ENCODE measurements at places on chromosomes 2 and 18.

GRCh38 chr2:170298115-170298514, 120.2 kb downstream of the MYO3B start:
- DNase-seq: no peak

- DNase-seq: no peak
Observed at GRCh38 chr2:219018286-219018685, 23.0 kb downstream of the CFAP65 start.

DNA sequence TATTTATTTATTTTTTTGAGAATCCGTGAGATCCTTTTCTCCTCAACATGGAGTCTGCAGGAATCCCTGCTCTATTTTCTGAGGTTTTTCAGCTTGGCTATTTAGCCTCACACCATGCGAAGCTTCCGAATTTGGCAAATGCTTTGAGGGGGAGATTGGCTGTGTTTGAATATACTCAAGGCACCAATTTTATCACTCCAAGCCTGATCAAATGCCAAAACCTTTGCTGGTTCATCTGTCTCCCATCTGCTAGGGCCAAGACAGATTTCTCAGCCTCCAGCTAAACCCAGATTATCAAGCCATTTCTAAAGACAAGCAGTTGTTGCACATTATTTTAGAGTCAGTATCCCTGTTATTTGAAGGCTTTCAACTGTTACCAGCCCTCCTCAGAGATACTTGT, 295.7 kb downstream of the XIRP2 start:
- no peak for DNase-seq

DNA sequence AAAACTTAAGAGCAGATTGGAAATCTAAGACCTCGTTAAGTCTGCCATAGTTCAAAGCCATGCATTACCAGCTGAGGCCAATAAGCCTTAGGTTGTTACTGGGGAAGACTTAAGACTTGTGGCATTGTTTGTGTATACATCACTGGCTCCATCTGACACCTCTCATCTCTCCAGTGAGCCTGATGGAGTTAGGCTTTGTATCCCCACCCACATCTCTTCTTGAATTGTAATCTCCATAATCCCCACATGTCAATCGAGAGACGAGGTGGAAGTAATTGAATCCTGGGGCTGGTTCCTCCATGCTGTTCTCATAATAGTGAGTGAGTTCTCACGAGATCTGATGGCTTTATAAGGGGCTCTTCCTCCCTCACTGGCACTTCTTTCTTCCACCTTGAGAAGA, 404.6 kb downstream of the ARHGAP15 start:
- DNase-seq: no peak

DNA sequence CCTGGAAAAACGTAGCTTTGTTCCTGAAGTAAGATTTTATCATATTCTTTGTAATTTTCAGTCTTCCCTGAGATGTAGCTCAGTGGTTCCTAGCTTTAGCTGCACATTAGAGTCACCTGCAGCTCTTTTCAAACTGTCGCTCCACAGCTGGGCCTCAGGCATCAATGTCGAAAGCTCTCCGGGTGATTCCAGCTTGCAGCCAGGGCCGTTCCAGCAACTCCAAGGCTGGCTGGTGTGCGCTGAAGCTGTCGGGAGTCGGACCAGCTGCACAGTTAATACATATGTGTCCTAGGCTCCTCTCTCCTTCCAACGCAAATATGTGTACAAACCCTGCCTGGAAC, 609 bp upstream of the ZNF2 start:
- DNase-seq: no peak

DNA sequence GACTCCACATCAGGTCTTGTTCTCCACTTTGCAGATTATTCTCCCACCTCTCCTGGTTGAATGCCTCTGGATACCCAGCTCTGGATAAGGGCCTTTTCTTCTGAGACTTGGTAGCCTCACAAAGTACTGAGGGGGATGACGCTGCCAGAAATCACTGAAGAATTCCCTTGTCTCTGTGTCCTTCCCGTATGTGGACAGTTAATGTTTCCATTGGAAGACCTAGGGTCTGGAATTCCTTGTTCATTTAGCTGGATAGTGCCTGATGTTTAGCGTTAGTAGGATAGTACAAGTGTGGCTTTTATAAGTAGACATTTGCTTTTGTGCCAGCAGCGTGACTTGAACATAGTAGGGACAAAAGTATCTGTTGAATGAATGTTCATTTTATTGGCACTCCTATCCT, 76.9 kb downstream of the CLHC1 start:
- no peak for DNase-seq

- DNase-seq: no peak
Observed at GRCh38 chr18:40004246-40004645, 1950.8 kb upstream of the PIK3C3 start.

- DNase-seq: no peak
Observed at GRCh38 chr2:126253669-126254068, 402.3 kb upstream of the GYPC start.

DNA sequence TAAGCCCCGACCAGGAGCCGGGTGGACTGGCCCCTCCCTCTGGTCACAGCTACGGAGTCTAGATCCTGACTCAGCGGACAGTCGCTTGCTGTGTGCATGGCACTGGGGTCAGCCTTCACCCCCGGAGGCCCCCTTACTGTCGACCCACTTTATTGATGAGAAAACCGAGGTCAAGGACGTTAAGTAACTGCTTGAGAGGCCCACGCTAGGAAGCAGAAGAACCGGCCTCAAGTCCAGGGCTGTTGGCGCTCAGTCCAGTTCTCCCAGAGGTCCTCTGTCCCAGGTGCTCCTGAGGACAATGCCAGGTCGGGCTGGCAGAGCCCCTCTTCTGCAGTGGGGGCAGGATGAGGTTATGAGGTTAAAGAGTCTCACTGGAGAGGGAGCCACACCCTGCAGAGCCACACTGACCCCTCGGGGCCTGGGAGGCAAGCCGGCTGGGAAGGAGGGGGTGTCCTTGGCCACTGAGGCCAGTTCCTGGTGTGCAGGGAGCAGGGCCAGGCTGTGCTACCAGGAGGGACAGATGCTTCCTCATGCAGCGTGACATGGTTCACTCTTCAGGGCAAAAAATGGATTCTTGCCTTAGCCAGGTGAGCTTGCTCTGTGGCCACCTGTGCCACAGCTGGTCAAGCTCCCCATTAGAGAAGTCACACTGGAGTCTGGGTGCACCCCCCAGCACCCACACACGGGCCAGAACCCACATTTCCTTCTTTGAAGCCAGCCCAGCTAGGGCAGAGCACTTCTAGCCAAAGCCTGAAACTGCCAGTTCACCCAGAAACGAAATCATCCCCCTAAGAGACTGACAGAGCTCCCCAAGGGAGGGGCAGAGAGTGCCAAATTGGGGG, 47.3 kb upstream of the HPCAL1 start:
- no peak for DNase-seq

- DNase-seq: no peak
Observed at GRCh38 chr2:234967870-234968208, 16.0 kb downstream of the SH3BP4 start.

GRCh38 chr2:25650256-25650655, 23.1 kb downstream of the DTNB start:
- no peak for DNase-seq

GRCh38 chr2:108959401-108959800, 29.6 kb downstream of the EDAR start:
- no peak for DNase-seq

- DNase-seq: no peak
Observed at GRCh38 chr2:204950695-204951346, 405.5 kb downstream of the PARD3B start.

- no peak for DNase-seq
Observed at GRCh38 chr18:49100226-49100968, 149.6 kb upstream of the SMAD7 start.

GRCh38 chr2:127164761-127165538, 55.1 kb downstream of the CYP27C1 start:
- DNase-seq: no peak

DNA sequence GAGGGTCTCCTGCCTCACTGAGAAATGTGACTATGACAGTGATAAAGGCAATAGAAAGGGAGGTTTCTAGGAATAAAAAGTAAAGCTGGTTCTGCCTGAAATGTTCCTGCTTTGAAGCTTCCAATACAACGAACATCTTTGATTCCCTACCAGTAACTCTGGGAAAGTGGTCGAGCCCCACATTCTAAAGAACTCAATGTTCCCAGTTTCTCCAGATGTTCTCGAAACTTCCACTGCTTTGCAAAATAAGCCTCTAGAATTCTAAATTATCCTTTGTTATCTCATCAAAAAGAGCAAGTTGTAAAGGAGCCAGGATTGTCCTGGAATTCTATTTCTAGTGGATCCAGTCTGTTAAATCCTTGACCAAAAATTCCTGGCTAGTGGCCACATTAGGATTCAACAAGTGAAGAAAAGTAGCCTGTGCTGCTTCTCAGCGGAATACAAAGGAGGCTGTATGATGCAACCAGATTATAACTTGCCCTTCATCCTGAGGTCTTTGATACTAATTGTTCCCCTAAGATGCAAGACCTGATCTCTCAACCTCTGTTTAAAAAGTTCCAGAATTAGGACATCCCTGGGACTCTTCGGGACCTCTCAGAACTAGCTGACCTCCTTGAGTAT, 8.4 kb downstream of the SCN7A start:
- DNase-seq: no peak

DNA sequence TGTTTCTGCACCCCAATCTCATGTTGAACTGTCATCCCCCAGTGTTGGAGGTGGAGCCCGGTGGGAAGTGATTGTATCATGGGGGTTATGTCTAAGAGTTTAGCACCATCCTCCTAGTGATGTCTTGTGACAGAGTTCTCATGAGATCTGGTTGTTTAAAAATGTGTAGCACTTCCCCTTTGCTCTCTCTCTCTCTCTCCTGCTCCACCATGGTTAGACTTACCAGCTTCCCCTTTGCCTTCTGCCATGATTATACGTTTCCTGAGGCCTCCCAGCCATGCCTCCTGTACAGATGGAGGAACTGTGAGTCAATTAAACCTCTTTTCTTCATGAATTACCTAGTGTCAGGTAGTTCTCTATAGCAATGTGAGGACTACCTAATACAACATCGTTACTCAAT, 396.9 kb upstream of the LRATD1 start:
- DNase-seq: no peak

DNA sequence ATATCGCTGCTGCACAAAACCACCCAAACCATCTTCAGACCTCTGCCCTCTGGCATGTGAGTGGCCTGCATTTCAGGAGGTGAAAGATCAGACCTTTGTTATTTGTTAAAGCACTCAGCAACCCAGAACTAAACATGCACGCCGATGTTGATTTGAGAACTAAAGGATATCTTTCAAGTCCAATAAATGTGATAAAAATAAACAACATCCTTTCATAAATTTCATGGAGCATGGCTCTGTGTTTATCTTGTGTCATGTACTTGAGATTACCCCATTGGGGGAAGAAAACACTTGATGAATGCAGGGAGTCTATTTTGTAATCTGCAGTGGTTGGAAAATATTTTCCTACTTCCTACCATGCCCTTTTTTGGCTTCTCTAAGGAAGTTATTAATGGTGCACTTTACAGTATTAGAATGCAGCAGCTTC, 70.8 kb upstream of the GATA6 start:
- DNase-seq: no peak

DNA sequence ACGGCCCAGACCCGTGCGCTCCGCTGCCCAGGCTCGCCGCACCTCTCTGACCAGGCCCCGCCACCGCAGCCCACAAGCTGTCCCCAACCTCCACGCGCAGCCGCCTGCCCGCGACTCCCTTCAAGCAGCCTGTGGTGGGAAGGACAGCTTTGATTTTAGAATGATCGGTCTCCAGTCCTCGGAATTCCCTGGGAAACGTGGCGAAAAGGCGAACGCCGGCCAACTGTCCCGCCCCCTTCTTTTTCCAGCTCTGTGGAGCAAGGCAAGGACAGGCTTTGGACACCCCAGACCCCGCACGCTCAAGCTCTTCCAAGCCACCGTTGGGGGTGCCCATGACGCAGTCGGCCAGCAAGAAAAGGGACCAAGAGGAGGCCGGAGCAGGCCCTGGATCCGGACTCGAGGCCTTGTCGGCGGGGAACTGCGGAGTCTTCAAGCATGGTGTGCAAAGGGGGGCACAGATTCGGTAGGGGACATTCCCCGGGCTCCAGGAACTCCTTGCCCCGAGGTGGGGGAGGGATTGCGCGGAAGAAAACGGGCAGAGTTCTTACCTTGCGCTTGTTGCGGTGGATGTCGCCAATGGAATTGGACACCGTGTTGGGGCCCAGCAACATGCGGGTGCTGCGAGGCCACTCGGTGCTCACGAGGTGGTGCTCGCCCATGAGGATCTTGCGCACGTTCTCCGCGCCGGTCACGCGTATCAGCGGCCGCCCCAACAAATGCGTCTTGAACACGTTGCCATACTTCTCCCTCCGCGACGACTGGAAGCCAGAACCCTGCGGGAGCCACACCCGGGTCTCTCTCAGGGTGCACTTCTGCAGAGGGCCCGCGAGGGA, 4.0 kb downstream of the CYP26B1 start:
- DNase-seq: no peak

- peak; percentile 43 for DNase-seq
Observed at GRCh38 chr2:227871375-227871791, at the start of gene DAW1. DAW1 (plus strand) TSS chr2:227871631; CDS start chr2:227871690, 59 bp downstream.

DNA sequence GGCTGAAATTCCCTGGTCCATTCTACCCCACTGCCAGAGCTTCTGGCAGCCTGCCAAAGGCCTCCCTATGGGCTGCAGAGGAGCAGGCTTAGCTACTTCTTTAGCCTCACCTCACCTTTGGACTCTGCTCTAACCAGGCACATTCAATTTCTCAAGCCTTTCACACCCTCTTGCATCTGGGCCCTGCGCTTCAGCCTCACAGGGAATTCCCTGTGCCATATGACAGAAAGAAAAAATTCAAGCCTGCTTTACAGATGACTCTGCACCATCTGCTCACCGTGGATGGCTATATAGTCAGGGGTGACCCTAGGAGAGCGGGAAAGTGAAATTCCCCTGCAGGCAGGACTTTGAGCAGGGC, 62.5 kb downstream of the REEP1 start:
- no peak for DNase-seq

GRCh38 chr2:45918463-45919159, 267.1 kb downstream of the PRKCE start:
- DNase-seq: no peak

GRCh38 chr2:169540146-169540545, 30.6 kb downstream of the KLHL41 start:
- DNase-seq: no peak

- no peak for DNase-seq
Observed at GRCh38 chr2:225002656-225003045, 39.6 kb downstream of the DOCK10 start.

GRCh38 chr2:210654091-210654490, 97.7 kb downstream of the CPS1 start:
- no peak for DNase-seq

- DNase-seq: no peak
Observed at GRCh38 chr2:228545748-228546145, 364.3 kb upstream of the SPHKAP start.

DNA sequence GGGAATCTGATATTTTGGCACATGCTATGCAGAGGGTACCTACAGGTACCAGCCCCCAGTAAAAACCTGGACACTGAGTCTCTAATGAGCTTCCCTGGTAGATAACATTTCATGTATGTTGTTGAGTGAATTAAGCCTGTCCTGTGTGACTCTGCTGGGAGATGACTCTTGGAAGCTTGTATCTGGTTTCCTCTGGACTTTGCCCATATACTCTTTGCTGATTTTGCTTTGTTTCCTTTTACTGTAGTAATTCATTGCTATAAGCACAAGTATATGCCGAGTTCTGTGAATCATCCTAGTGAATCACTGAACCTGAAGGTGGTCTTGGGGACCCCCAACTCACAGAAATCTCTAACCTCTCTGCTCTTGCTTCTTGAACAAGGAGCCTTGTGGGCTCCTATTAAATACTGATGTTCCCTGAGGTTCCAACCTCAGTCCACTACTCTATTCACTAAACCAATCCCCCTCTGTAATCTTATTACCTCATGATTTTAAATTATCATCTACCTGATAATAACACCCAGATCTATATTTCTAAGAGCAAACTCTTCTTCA, 94.3 kb upstream of the WDSUB1 start:
- no peak for DNase-seq

GRCh38 chr2:25712455-25712854, 39.1 kb upstream of the DTNB start:
- no peak for DNase-seq
